HepG2 (cell line): ENCODE measurements at places on chromosomes 4 and X.

DNA sequence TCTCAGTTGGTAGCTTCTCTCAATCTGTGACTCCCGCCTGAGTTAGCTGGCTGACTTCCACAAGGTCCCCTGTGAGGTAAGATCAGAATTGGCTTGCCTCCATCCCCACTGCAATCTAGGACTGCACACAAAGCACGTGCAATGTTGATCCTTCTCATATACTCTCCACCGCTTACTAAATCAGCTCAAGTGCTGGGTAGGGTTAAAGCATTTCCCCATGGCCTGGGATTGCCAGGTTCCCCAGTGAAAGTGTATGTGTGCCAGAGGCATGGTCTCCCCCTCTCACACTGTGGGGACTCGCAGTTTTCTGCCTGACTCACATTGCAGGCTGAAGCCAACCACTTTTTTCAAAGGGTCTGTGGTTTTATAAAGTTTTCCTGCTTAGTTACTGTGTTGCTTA, 886.9 kb downstream of the FAM133A start:
- no peak for DNase-seq

- DNase-seq, result no peak
These were observed 9.1 kb downstream of the SERTM2 start for GRCh38 chrX:111520506-111520905.

DNA sequence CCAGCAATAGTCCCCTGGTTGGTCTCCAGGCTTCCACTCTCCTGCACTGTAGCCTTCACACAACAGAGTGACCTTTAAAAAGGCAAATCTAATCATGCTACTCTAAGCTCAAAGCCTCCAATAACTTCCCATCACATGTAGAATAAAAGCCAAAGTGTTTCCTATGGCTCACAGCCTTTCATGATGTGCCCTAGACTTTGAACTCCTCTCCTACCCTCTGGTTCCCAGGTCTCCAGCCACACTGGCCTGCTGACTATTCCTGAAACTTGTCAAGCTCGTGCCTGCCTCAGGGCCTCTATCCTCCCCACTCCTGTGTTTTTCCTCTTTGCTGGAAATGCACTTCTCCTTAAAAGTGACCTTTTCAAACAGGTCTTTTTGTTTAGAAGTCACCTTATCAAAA, 3.1 kb downstream of the MANBA start:
- peak; percentile 71 for DNase-seq

- DNase-seq, result no peak
These were observed 130.1 kb downstream of the ADAM29 start for GRCh38 chr4:175048111-175048784.

DNA sequence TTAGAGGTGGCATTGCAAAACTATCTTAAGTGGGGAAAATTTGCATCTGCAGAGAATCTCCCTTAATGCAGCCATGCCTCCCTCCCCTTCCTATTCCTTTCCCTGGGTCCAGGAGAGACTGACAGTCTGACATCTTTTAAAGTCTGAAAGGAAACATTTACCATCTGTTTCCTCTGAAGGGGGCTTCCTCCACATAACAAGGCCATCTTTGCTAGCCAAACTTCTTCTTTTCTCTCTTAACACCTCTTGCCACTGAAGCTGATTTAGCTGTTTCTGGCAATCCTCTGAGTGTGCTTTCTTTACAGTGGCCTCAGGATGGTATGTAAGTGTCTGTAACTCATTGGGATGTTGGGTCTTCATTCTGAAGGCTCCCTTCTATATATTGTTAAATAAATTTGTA, 34.6 kb upstream of the AADAT start:
- no peak for DNase-seq

GRCh38 chr4:159540038-159540437, 437.2 kb downstream of the RAPGEF2 start:
- DNase-seq, result no peak

DNA sequence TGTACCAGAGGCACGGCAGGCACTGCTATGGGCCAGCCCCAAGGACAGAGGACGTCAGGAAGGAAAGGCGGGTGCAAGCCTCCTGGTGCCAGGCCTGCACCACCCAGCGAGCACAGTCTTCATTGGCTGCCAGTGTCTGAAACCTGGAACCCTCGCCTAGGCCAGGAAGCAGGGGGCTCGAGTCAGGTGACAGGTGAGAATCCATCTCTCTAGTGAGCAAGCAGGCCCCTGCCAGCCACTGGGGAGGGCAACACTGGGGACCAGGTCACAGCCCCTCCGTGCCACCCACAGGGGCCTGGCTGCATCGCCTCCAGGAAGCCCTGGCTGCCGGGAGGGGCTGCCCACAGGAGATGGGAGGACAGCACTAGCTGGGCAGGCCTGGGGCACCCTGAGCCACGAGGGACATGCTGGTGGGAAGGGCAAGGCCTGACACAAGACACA, 6.9 kb upstream of the HAUS3 start:
- DNase-seq, result no peak

GRCh38 chr4:80049402-80049801, 23.6 kb downstream of the ANTXR2 start:
- no peak for DNase-seq

- DNase-seq, result no peak
These were observed 100.1 kb upstream of the RBPJ start for GRCh38 chr4:26220696-26221095.

DNA sequence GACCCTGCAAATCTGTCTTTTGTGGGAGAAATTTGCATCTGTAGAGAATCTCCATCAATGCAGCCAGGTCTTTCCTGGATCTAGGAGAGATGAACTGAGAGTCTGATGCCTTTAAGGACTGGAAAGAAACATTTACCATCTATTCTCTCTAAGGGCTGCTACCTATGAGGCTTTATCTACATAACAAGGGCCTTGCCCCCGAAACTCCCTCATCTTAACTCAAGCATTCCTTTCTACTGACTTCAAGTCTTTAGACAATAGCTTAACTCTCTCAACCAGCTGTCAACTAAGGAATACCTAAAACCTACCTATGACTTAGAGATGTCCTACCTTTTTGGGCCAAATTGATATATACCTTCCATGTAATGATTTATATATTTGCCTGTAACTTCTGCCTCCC, 32.1 kb downstream of the MAGEB17 start:
- DNase-seq, result no peak
